ENCODE measurements at places on chromosomes 5 and 9.

DNA sequence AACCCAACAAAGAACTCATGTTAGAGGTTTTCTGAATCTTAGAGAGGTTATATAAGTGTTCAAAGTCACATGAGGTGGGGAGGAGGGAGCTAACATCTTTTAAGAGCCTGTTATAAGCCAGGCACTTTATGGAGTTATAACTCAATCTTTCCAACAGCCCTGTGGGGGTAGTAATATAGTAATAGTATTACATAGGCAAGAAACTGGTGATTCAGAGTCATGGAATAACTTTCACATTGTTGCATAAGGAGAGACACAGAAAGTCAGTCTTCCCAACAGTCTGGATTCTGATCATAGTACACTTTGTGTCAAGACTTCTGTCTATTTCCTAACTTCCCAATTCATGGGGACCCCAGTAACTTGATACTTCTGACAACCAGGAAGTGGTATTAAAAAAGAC is 89.2 kb downstream of the ACER2 start:
- DNase-seq, result no peak

DNA sequence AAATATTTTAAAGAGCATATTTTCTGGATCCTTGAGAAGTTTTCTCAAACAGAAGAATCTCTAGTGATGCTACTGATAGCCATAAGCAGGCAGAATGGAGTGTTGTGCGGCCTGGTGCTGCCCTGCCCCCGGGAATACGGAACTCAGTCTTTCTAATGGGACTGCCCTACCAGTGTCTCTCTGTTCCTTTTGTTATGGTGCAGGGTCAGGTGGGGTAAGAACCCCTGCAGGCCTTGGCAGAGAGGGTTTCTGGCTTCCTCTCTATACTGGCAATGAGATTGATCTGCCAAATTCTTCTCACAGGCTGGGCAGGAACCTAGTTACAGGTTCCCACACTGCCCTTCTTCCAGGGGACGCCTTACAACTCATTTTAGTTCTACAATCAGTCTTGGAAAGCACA is 2.6 kb downstream of the IL5 start:
- no peak for DNase-seq

DNA sequence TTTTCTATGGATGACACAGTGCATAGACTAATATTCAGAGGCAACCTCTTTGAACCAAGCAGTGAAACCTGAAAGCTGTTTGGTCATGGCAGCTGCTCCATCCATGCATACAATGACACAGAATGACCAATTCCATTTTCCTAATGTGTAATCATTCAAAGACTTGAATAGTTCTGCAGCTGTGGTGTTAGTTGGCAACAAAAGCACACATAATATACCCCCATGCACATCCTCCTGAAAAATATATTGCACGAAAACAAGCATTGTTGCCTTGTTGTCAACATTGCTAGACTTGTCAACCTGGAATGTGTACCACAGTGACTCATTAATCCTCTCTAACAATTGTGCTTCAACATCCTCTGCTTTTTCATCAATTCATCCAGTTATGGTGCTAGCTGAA is 71.0 kb upstream of the SEMA6A start:
- no peak for DNase-seq

DNA sequence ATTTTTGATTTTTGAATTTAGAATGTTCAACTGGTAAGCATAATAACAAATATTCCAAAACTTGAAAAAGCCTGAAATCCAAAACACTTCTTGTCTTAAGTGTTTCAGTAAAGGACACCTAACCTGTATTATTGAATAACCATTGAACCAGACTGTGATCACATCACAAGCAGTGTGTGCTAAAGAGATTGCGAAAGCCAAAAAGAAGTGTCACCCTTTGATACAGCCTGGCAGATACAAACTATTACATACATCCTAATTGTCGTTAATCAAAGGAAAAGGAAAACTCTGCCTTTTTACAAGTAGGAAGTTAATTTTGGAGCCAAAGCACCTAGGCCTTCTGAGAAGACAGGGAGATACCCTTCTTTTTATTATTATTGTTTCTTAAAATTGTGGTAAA is 8.4 kb upstream of the FAM120AOS start:
- DNase-seq, result no peak

- DNase-seq, result no peak
These were observed 85.0 kb upstream of the TAF11L2 start for GRCh38 chr5:17412760-17413671.

DNA sequence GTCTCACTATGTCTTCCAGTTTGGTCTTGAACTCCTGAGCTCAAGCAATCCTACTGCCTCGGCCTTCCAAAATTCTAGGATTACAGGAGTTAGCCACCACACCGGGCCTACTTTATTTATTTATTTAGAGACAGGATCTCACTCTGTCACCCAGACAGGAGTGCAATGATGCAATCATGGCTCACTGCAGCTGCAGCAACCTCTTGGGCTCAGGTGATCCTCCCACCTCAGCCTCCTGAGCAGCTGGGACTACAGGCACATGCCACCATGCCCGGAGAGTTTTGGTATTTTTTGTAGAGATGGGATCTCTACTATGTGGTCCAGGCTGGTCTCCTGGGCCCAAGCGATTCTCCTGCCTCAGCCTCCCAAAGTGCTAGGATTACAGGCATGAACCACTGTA is 32.8 kb downstream of the PHAX start:
- no peak for DNase-seq

DNA sequence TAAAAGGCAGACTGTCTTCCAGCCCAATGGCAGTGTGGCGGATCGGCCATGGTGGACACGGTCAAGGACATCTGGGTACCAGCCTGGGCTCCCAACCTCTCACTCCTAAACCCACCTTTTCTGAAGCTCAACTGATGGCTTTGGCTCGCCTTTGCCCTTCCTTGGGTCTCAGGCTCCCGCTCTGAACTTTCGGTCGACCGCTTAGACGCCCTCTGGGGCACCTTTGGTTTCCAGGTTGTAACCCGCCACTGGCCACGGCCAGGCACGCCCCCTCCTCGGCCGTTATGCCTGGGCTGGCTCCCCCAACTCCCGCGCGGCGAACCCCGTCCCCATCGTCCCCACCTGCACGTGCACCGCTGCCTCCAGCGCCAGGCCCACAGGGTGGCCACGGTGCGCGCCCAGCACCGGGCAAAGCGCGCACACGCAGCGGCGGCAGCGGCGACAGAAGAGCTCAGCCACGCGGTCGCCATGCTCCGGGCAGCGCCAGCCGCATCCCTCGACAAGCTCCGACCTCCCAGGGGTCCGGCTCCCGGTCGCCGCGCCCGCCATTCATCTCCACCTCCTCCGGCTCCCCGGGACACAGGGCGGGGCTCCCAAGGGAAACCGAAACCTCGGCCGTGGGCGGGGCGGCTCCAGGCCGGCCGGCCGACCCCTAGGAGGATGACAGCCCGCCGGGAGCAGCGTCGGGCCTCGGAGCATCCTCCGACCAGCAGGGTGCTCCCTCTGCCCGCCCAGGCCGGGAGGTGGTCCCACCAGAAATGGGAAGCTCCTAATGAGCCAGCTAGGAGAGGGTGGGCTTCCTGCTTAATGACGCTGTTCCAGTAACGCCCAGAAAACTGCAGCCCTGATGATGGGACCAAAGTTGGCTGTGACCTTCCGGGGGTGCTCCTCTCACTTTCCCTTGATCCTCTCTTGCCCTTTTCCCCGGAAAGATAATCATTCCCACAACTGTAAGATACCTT is at the start of gene TRIM14:
Gene TRIM14, minus strand, starts transcription at position 583 of the 962 bp plus-strand sequence. Its CDS starts 34 bp downstream, at position 549.
- DNase-seq, result peak; percentile 23

GRCh38 chr9:114497727-114498382 is 7.4 kb downstream of the WHRN start:
- DNase-seq, result no peak

- no peak for DNase-seq
These were observed 58.1 kb upstream of the MAST4 start for GRCh38 chr5:66538126-66538525.

DNA sequence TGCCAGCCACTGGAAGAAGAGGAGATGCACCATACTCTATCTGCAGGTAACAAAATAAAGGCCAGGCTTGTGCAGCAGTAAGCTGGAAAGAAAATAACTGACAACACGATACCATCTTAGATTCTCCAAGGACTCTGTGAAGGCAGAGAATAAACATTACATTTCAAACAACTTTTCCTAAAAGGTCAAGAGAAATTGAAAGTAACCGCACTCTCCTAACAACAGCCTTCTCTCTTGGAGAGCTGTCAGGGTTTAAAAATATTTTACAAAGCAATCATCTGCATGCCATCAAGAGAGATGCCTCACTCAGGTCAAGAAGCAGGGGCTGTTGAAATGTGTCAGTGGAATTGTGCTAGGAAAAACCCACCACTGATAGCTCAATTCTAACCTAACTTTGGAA is 13.5 kb upstream of the TTLL11 start:
- DNase-seq, result no peak

- no peak for DNase-seq
These were observed 25.9 kb upstream of the SLC12A7 start for GRCh38 chr5:1137567-1138444.

DNA sequence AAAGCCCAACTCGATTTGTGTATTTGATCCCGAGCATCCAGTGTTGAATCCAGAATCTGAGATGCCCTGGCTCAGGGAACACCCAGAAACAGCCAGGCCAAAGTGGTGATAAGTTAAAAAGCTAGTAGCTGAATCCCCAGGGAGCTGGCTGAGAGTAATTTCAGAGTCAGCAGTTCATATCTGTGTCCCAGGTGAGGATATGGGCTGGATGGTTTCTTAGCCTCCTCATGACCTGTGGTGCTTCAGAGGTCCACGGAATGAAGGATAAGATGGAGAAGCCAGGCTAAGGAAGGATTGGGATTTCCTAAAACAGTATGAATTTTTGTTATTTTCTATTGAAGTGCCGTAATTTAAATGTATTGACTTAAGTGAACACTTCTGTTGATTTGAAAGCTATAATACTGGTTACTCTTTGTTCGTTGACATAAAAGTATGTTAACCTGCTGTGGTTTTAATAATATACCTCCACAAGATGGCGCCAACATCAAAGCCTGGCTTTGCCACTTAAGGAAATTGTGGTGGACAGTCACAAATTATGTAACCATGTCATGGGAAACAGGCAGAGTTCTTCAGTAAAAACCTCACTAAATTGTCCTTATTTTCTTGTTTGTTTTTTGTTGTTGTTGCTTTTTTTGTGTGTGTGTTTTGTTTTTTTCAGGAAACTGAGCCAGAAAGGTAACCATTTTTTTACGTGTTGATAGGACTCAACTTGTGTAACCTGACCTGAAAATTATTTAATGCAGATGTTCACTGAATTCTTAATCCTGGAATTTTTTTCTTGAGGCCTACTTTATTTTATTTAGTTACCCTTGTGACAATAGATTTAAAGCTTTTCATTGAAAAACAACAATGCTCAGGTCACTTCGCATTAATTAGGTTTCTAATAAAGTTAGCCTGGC is 11.4 kb downstream of the MTAP start:
- peak; percentile 52 for DNase-seq

GRCh38 chr9:128406848-128407391 is 13.7 kb upstream of the CERCAM start:
- DNase-seq, result no peak

DNA sequence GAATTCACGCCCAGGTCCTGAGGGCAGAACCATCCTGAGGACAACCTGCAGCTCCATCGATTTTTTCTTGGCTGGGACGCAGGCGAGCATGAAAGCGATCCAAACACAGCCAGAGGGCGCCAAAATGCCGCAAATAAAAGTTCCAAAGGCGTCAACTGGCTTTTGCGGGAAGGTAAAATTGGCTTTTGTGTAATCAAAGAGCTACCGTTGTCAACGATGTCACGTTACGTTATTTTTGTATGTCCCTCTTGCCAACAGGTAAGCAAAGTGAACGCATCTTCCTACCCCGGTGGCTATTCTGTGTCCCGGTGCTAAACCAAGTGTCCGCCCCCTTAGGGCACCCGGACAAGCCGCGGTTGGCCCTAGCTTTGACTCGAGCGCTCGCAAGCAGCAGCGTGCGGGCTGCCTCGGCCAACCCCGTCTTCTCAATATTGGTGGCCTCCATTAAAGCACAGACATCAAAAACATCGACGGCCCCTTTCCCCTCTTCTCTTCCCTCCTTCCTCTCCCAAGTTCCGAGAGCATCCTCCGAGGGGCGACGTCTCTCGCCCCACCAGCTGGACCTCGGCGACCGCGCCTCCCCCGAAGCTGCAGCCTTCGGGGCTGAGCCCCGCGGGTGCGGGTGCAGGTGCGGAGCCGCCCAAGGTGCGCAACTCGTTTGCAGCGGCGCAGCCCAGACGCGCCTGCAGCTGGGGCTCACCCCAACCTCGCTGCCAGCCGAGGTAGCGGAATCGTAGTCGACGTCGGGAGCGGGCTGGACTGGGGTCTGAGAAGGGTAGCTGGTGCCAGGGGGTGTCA is 1.1 kb upstream of the BASP1 start:
- peak; percentile 57 for DNase-seq

GRCh38 chr9:37034305-37034937 is 353 bp upstream of the PAX5 start:
- peak; percentile 82 for DNase-seq

GRCh38 chr5:151491062-151491461 is 43.7 kb downstream of the SLC36A1 start:
- DNase-seq, result no peak

DNA sequence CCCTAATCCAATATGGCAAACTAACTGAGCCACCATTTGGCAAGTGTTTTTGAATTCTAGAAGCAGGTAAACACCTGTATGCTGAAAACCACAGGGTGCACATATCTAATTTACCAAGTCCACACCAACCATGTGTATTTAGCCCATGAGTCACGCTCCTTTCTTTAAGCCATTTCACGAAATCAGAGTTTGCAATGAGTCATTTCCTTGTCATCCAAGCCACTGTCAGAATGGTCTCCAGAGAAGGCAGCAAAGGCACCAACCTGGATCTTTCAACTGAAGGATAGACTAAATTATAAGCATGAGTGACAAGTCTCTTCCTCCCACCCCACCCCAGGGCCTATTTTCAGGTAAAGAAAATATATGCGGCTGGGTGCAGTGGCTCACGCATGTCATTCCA is 110.0 kb downstream of the PAX5 start:
- no peak for DNase-seq

DNA sequence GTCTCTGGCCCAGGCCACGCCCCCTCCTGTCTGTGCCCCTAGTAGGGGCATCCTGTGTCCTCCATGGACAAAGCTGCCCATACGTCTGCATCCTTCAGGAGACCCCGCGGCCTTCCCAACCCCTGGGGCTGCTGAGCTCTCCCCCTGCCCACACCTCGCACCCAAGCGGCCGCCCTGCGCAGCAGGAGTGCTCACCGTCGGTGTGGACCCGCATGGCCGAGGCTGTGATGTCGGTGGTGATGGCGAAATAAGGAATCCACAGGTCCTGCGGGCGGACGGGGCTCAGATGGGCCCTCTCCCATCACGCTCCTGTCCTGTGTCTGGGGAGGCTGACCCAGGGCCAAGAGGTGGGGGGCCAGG is 4.8 kb upstream of the NSMF start:
- no peak for DNase-seq

DNA sequence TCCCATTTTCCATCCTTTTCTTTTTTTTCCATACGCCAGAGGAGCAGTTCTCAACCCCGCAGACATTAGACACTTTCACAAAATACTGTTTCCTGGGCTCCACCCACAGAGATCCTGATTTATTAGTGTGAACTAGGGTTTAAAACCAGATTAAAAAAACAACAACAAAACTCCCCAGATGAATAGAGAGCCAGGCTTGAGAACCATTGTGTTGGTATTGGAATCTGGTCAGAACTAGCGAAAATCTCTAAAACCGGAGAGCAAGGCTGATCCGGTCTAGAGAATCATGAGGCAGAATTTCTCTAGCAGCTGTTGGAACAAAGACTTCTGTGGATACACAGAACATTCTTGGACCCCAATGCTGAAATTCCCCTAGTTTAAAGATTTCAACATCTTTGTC is 173.0 kb downstream of the PCSK1 start:
- DNase-seq, result no peak
